ENCODE measurements at places on chromosomes 5 and 9.

GRCh38 chr9:105694848-105695581 lies 674 bp downstream of the TMEM38B start:
- no peaks in the 10 kb centered on the region for H3K4me1 ChIP-seq
- no peaks in the 10 kb centered on the region for H3K36me3 ChIP-seq
- no peaks in the 10 kb centered on the region for H3K27me3 ChIP-seq
- peak; percentile 67 for DNase-seq

DNA sequence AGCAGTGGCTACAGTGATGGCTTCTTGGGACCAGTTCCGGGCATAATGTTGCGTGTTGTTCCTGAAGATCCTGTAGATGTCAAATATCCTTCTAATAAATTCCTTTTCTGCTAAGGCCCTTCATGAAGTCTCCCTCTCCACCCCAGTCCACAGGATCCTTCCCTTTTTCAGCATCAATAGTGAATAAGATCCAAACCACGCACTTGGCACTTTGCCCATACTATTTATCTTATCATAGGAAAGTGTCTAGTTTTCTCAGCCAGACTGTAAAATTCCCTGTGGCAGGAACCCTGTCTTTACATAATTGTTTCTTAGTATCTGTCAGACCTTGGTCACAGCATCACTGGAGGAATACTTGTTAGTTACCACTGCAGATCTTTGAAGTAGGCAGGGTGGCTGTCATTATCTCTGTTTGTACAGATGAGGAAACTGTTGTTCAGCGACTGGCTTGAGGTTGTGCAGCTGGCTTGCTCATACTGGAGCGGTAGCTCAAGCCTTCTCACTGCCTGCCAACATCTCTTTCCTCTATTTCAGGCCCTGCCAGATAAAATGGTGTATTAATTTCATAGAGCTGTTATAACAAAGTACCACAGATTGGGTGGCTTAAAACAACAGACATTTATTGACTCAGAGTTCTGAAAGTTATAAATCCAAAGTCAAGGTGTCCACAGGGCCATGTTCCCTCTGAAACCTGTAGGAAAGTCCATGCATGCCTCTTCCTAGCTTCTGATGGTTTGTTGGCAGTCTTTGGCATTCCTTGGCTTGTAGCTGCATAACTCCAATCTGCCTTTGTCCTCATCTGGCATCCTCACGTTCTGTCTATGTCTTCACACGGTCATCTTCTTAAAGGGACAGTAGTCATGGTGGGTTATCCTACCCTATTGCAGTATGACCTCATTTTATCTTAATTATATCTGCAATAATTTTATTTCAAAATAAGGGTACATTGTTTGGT lies 33.5 kb upstream of the APC start:
- H3K27me3 ChIP-seq, result no peaks in the 10 kb centered on the region
- H3K4me1 ChIP-seq, result peaks cover 3% of the 10 kb centered on the region
- no peak overlapping the region for H3K27ac ChIP-seq
- H3K4me3 ChIP-seq, result no peak overlapping the region
- peak; percentile 36 for DNase-seq

DNA sequence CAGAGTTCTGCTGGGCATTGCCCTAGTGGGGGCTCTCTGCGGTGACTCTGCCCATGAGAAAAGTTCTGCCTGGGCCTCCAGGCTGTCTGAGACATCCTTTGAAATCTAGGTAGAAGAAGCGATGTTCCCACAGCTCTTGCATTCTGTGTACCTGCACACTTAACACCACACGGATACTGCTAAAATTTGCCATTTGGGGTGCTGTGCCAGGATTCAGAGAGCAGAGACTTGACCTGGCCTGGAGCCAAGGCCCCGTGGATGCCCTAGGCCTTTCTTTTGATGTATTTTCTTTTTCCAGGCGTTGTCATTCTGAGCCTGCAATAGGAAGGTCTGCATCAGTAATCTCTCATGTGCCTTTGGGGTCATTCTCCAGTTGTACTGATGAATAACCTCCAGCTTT lies 89.3 kb upstream of the IL12B start:
- no peaks in the 10 kb centered on the region for H3K4me1 ChIP-seq
- no peak overlapping the region for H3K27ac ChIP-seq
- DNase-seq, result no peak
- no peaks in the 10 kb centered on the region for H3K27me3 ChIP-seq

GRCh38 chr5:86613455-86613854 lies 4.3 kb upstream of the COX7C start:
- H3K36me3 ChIP-seq, result no peaks in the 10 kb centered on the region
- DNase-seq, result no peak
- no peaks in the 10 kb centered on the region for H3K27me3 ChIP-seq
- H3K4me3 ChIP-seq, result no peak overlapping the region
- H3K27ac ChIP-seq, result no peak overlapping the region

- H3K4me3 ChIP-seq, result no peak overlapping the region
- no peaks in the 10 kb centered on the region for H3K36me3 ChIP-seq
- no peak for DNase-seq
- H3K4me1 ChIP-seq, result no peaks in the 10 kb centered on the region
- peaks cover 8% of the 10 kb centered on the region for H3K27me3 ChIP-seq
- H3K27ac ChIP-seq, result no peak overlapping the region
These were observed 19.0 kb downstream of the UNC5A start for GRCh38 chr5:176829320-176829719.

Measured in heart left ventricle (tissue), 16 donors.